ENCODE measurements at places on chromosomes 5 and 9. TPM values are rescaled to one million over a fixed set of nuclear protein-coding genes. Genes with fewer than 3 reads are reported as not detected.

GRCh38 chr9:20618361-20618802 lies 3.9 kb downstream of the MLLT3 start:
- no peak for DNase-seq

DNA sequence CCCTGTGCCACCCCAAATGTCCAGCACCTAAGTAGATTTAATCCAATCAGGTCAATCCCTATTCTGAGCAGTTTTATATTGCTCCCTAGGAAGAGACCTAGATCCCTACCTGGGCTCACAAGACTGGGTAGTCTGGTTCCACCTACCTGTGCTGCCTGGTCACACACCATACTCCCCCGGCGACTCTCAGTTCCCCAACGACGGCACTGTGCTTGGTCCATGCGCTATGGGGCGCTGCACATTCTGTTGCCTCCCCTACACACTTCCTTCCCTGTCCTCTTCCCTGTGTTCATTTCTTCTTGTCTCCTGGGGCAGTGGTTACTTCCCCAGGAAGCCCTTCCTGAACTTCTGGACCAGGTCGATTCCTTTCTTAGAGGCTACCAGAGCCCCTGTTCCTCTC lies 109.9 kb upstream of the IL12B start:
- DNase-seq, result no peak

- no peak for DNase-seq
Observed at GRCh38 chr9:116390303-116391228, 237.0 kb downstream of the PAPPA start.

TAF1L gene
- 0.05 TPM for total RNA-seq

DNA sequence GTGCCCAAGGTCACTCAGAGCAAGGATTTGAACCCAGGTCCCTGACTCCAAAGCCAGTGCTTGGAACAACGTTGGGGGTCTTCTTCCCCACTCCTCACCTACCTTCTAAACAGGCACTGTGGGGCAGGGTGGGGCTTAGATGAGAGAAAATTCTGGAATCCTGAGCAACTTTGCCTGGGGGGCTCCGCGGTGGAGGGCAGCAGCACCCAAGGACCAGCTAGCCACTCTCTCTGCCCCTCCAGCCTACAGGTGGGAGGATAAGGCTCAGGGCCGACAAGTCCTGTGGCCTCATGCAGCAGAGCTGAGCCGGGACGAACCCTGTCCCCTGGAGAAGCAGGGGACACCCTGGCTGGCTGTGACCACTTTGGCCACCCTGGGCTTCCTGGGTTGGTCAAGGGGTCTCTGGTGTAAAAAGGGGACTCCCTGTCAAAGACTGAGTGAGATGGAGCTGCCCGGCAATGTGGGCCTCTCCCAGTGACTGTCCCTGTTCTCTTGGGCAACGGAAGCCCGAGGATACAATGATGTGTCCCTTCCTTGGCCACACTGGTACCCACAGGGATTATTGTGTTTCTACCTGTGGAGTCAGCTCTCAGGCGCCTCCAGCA lies 26.5 kb downstream of the CEL start:
- DNase-seq, result no peak

GFPT2 gene
- 0.48 TPM for total RNA-seq

- DNase-seq, result no peak
Observed at GRCh38 chr5:33129309-33129708, 311.5 kb upstream of the TARS1 start.

DNA sequence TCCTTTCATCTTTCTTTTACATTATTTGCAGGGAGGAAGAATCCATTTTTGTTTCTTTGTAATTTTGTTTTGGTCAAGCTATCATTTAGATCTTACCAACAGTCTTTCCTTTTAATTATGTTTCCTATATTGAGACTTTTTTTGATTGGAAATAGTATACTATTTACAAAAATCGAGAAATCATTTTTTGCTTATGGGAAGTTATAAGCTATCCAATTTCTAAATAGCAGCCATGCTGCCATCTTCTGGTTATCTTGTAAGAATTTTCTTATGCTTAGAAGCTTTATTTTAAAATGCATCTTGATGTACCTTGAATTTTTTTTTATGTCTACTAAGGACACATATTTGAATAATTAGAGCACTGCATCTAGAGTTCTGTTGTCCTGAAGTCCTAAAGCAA lies 821.2 kb downstream of the PTPRD start:
- DNase-seq, result no peak

Data from activated T-cell treated with anti-CD3 and anti-CD28 coated beads, Interleukin-2, amount 50 U/mL, for 4 hours (primary cell).